HFFc6 (cell line): ENCODE measurements at places on chromosomes 5 and 9. TPM values are rescaled to one million over a fixed set of nuclear protein-coding genes. Genes with fewer than 3 reads are reported as not detected.

GRCh38 chr5:139692679-139693308 is 44.6 kb downstream of the CXXC5 start:
- no peak for DNase-seq

GRCh38 chr9:110156902-110157301 is 51.1 kb downstream of the C9orf152 start:
- DNase-seq = peak; percentile 76

DNA sequence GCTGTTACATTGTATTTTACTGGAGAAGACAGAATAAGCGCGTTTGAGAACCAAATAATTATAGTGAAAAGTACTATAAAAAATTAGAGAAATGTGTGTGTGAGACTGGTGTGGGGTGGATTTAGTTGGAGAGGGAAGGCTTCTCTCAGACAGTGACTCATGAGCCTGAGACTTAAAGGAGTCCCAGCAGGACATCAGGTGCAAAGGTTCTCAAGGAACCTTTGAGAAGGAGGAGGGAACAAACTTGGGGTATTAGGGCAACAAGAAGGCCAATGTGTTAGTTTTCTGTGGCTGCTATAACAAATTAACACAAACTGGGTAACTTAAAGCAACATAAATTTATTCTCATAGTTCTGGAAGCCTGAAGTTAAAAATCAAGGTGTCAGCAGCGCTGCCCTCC is 4.9 kb downstream of the DDX4 start:
- DNase-seq = no peak

GRCh38 chr5:169746147-169746694 is 109.1 kb downstream of the DOCK2 start:
- DNase-seq = no peak

DNA sequence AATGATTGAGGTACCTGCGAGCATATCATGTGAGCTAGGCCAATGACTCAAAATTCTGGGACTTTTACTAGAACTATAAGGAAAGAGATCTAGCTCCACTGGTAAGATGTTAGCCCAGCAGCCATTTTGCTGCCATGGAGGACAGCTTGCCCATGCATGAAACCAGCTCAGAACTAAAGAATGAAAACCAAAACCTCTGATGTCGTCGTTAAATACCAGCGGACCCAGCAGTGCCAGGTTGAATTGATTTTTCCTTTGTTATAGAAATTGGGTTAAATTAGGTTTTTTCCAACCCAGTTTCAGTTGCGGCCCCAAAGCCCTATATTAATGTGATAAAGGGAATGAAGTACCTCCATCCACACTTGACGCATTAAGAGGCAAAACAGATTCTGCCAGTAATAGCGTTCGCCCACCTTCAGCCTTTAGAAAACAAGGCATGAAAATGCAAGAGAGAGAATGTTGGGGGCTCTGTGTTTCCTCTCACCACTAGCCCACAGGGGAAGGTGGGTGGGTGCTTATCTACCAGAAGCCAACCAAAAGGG is 5.5 kb upstream of the ITK start:
- DNase-seq = no peak

DNA sequence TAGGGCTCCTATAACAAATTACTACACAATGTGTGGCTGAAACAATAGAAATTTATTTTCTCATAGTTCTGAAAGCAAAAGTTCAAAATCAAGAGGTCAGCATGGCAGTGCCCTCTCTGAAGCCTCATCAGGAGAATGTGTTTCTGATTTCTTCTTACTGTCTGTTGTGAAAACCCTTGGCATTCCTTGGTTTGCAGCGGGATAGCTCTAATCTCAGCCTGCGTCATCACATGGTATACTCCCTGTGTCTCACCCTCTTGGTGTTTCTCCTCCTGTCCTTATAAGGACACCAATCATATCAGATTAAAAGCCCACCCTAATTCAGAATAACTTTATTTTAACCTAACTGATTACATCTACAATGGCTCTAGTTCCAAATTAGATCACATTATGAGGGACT is 87.5 kb upstream of the CDH9 start:
- DNase-seq = no peak

DNA sequence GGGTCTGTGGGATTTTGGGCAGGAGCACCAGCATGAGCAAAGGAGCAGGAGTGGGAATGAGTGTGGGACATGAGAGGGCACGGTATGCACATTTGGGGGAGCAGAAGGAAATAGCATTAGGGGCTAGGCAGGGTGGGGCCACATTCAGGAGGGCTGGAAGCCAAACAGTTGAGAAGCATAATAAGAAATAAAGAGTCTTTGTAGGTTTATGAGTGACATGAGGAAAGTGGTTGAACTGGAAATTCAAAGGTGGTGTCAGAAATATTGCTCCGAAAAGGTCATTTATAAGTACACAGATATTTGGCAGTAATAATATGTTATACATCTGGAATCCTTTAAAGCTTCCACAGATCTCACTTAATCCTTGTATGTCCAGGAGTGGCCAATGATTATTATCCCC is 26.4 kb downstream of the ARHGEF28 start:
- DNase-seq = no peak

DNA sequence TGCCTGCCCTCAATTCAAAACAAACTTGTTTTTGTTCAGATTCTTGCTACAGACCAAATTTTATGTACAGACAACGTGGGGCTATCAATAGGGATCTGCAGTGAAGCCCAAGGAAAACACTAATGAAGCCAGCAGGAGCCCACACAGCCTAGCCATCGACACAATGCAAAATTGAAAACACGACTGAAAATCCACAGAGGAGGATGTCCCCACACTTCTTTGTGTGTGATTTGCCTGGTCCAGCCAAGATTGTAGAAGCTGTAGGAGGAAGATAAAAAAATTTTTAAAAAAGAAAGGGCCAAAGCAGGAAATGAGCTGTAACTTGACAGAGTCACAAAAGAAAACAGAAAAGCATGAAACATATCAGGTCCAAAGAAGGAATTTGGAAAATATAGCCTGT is 34.8 kb downstream of the HTR4 start:
- no peak for DNase-seq

DNA sequence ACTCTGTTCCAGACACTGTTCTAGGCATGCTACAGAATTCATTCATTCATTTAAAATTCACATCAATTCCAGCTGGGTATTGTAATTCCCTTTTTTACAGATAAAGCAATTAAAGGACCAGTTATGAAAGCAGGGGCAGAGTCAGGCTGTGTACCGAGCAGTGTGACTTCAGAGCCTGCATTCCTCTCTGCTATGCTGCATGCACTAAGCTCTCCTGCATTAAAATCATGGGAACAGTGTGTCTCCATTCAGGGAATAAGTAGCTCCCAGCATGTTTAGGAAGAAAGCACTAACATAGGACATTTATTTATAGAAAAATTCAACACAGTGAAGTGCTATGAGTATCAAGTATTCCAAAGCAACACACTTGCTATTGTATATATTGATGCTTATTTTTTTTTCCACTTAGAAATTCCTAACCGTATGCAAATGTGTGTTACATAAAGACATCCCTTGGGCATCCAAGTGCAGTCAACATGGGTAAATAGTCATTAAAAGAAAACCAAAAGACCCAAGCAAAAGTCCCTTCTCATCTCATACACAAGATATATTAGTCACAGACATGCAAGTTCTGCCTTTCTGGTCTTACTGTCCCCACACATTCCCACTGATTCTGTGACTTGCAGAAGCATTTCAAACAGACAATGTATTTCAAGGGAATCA is 173.7 kb downstream of the GABRB2 start:
- no peak for DNase-seq

GRCh38 chr5:45680950-45681349 is 15.2 kb downstream of the HCN1 start:
- DNase-seq = no peak

- no peak for DNase-seq
Measured at GRCh38 chr9:1469996-1470395, 419.8 kb downstream of the DMRT2 start.

DNA sequence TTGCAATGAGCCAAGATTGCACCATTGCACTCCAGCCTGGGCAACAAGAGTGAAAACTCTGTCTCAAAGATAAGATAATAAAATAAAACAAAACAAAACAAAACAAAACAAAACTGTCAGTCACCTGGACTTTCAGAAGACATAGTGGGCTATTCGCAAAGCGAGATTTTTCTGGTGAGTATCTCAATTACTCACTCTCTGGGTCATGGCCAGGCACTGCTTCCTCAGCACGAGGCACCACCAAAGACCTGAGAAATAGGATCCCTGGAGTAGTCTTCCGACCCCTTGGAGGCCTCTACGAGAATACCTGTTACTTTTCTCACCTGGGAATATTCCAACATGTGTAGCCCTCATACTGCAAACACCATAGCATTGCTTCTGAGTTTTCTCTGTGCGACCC is 201.7 kb upstream of the ZNF618 start:
- DNase-seq = peak; percentile 59

GRCh38 chr9:20148416-20148815 is 359.6 kb upstream of the SLC24A2 start:
- DNase-seq = no peak

GRCh38 chr9:88551546-88552137 is 16.7 kb downstream of the NXNL2 start:
- DNase-seq = no peak

The FAM200C gene
- total RNA-seq = 1.5 to 3.0 TPM (median 2.0 TPM) in 3 replicates

The EQTN gene
- not detected in 3 replicates for total RNA-seq

The TAF11L3 gene
- not detected in 3 replicates for total RNA-seq

The SLC25A2 gene
- total RNA-seq = not detected in 2 replicates

The GPRIN1 gene
- 2.3 to 5.2 TPM (median 3.1 TPM) in 3 replicates for total RNA-seq

The ARHGAP26 gene
- 2.6 and 3.6 TPM in 2 replicates for total RNA-seq

The SPRY4 gene
- total RNA-seq = 26.1 to 27.5 TPM (median 27.5 TPM) in 3 replicates
